ENCODE measurements at places on chromosomes 2 and 18.

GRCh38 chr2:74387346-74387745 lies 7.2 kb upstream of the DCTN1 start:
- DNase-seq, result no peak

- no peak for DNase-seq
Measured at GRCh38 chr2:181836583-181836982, 54.9 kb upstream of the ITPRID2 start.

DNA sequence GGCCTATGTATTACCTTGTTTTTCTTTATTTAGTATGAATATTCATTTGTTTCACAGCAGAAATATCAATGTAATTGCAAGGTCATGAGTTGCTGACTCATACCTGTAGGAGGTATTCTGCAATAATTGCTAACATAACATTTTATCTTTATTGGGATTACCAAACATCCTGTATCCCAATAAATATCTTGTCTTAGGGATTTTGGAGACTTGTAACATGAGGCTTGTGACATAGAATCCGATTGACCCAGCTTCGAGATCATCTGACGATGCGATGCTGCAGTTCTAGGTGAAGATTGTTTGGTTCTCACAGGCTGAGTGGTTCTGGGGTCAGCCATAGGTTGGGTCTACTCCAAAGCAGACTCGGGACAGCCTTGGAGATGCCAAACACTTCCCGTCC lies 133.4 kb upstream of the RND3 start:
- DNase-seq, result no peak

DNA sequence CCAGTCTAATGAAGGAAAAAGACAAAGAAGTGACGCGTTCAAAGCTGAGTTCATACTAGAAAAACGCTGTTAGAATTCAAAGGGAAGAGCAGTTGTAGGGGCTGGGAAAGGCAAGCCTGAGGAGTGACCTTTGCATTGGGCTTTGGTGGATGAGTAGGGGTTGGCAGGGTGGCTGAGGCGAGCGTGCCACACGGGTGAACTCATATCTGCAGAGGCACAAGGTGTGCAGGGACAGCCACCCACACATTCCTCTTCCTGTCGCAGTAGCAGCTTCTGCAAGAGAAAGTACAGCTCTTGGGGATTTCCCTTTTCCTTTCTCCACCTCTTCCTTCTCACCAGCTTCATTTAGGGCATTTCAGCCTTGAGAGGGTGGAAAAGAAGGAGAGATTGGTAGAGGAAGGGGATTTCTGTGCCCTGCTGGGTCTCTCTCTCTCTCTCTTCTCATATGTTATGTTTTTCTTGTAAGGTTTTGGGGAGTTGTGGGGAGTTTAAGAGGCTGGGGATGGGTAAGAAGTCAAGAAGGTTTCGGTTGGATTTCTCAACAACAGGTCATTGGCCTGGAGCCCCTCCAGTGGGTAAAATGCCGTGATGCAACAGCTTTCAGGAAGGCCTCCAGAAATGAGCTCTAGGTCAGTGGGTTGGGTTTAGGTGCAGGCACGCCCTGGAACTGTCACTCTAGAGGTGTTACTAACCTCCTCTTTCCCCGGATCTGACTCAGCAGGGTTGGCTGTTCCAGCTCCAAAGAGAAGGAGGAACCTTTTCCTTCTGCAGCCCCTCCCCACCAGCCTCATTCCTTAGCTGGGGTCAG lies 40.1 kb downstream of the ODC1 start:
- peak; percentile 13 for DNase-seq

- no peak for DNase-seq
Measured at GRCh38 chr2:225600444-225600843, 200.9 kb downstream of the NYAP2 start.

- DNase-seq, result no peak
Measured at GRCh38 chr2:133972786-133973185, 281.1 kb upstream of the MGAT5 start.

DNA sequence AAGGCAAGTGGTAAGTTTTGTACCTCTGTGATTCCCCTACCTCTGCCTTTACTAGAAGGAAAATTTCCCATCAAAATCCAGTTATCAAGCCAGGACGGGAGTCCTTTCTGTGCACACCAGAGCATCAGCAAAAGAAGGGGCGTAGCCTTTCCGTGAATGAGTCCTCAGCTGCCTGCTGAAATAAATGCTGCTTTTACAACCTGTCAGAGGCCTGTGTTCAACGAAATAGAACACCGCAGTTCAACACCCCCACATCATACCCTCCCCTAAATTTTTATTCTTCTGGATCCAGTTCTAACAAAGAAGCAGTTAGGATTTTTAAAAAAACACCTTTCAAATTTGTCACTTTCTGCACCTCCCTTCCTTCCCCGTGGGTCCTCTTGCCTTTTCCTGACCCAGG lies 135.8 kb downstream of the SETBP1 start:
- no peak for DNase-seq

DNA sequence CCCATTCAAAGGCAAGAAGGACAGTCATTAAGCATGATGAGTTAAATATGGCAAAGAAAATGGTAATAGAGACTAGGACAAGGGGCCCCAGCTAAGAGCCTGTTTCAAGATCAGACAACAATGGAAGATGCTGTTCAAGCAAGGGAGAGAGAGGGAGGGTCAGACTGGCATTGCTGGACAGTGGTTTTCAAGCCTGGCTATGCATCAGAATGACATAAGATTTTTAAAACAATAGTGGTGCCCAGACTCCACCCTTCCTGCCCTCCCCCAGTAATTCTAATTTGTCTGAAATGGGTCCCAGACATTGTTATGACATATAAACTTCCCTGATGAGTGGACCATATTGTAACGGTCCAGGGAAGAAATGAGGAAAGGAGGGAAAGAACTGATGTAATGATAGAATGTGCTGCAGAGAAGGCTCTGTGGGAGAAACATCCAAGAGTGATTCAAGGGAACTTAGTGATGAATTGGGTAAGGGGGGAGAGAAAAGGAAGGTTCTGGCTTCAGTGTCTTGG lies 112.9 kb upstream of the TRIB2 start:
- no peak for DNase-seq

DNA sequence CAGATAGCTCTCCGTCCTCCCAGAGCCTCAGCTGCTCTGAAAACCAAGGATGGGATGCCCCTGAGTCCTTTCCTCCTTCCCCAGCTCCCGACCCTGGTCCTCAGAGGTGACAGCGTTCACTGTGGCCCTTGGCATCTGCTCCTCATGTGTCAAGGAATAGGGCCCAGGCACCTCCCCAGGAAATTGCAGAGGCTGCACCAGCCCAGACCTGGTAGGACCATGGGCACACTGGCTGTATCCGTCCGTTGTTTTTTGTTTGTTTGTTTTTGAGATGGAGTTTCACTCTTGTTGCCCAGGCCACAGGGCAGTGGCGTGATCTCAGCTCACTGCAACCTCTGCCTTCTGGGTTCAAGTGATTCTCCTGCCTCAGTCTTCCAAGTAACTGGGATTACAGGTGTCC lies 37.5 kb upstream of the SLC66A3 start:
- DNase-seq, result no peak

- DNase-seq, result no peak
Measured at GRCh38 chr2:122101319-122101718, 345.9 kb downstream of the TSN start.

GRCh38 chr2:183951630-183952029 lies 646.7 kb upstream of the ZNF804A start:
- DNase-seq, result no peak

- no peak for DNase-seq
Measured at GRCh38 chr2:66541646-66542045, 106.7 kb downstream of the MEIS1 start.

Measured in T follicular helper cell (primary cell).